ENCODE measurements at places on chromosomes 12 and 14.

GRCh38 chr12:47349137-47350061 is 269.6 kb upstream of the AMIGO2 start:
- no peak for DNase-seq

- DNase-seq = no peak
These were observed 227.9 kb downstream of the DACT1 start for GRCh38 chr14:58865514-58866281.

GRCh38 chr12:118307069-118307954 is 65.4 kb downstream of the TAOK3 start:
- no peak for DNase-seq

- DNase-seq = no peak
These were observed 54.4 kb downstream of the BICD1 start for GRCh38 chr12:32161058-32161457.

GRCh38 chr14:94153750-94154342 is 20.3 kb upstream of the PPP4R4 start:
- no peak for DNase-seq

- no peak for DNase-seq
These were observed 17.5 kb upstream of the GXYLT1 start for GRCh38 chr12:42162193-42162592.

DNA sequence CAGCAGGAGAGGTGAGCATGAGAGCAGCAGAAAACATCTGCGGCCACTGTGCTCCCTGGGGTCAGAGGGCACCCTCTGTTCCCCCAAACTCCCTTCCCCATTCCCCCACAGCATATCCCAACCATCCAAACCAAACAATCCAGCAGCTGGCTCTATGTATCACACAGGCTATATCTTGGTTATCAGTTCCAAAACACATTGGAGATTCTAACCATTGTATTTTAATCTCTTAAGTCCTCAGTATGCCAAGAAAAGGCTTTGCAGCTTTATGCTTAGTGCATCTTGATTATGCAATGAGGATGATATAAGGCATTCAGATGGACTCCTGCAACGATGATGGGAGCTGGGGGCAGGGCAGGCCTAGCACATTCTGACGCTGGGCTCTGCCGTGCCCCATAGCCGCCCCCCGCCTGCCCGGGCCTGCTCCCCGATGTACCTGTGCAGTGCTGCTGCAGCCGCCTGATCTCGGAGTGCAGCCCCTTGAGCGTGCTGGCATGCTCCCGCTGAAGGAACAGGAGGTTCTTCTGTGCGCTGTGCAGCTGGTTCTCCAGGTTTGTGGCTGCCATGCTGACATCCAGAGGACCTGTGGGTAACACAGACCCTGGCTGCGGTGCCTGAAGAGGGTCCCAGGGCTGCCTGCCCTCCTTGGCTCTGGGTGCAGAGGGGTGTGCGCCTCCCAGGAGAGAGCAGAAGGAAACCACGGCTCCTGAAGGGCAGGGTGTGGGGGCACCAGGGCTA is 29.6 kb downstream of the CCDC92 start:
- no peak for DNase-seq

GRCh38 chr14:51070726-51071125 is 24.2 kb downstream of the TRIM9 start:
- no peak for DNase-seq

GRCh38 chr14:59688224-59689170 is 111.9 kb upstream of the CCDC175 start:
- DNase-seq = no peak

DNA sequence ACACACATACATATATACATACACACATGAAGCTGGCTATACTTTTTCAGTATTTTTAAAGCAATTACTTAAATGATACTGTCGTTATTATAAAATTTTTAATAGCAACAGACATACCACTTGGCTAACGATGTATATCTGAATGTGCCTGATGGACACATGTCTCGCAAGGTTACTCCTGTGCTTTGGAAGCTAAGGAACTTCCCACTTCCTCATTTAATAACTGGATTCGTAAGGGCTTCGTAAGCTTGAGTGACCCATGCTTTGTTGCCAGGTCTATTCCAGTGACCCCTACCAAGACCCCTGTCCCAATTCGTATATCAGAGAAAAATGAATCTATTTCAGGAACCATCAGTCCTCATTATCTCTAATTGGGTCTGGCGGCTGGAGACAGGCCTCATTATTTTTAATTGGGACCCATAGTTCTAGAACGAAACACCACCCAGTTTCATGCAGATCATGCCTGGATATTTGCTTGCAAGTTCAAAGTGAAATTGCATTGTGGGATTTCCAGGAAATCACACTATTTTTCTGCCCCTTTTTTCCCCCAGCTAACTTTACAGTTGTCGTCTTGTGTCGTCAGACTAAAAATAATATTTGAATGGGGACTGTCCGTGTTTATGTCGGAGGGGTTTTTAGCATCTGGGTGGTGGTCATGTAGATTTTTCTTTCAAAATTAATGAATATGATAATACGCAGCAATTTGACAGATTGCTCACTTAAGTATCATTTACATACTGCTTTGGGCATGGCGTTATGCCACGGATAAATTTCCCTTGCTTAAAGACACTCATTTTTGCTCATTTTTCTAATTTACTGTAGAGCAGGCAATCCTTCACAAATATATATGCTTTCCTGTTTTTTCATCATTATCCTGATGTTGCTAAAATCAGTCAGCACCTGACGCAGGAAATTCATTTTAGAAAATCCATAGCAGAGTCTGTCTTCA is 17.1 kb upstream of the MYO1H start:
- DNase-seq = no peak

DNA sequence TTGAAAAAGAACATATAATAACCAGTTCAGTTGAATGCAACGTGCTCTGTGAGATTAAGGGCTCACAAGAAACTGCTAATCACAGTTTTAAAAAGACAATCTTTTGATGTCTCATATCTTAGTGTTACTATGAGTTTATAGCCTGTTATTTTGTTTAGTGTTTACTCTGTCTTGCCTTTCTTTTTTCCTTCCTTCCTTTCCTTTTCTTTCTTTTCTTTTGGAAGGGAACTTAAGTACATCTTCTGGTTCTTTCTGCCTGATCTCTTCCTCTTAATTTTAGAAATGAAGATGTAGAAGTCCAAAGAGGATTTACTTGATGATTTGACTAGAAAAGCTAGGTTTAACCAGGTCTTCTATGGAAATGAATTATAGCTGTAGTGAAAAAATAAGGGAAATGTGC is 38.2 kb downstream of the WNK1 start:
- DNase-seq = no peak

GRCh38 chr12:76627346-76628135 is 68.0 kb upstream of the OSBPL8 start:
- no peak for DNase-seq

DNA sequence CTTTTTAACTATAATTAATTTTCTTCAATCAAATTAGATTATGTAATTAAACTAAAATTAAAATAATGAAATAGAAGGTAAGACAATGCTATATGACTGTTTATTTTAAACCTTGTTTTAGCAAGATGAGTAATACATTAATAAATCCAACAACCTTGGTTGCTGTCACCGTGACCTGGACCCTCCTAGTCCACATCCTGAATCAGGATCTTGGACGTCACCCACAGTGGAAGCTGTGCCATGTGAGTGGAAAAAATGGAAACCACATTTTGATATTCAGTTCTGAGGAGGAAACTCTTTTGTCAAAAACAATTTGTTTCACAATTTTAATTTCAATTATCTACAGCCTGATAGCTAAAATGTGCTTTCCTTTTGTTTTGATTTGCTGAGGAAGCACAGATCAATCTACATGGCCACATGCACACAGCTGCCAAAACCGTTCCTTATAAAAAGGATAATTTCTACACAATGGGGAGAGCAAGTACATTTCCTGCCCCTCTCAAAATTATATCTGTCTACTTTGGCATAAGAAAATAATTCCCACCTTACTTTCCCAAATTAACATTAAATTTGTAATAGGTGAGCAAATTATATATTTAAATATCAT is 255.5 kb downstream of the RASSF9 start:
- no peak for DNase-seq

- no peak for DNase-seq
These were observed 13.2 kb downstream of the KCNH3 start for GRCh38 chr12:49552014-49552413.

DNA sequence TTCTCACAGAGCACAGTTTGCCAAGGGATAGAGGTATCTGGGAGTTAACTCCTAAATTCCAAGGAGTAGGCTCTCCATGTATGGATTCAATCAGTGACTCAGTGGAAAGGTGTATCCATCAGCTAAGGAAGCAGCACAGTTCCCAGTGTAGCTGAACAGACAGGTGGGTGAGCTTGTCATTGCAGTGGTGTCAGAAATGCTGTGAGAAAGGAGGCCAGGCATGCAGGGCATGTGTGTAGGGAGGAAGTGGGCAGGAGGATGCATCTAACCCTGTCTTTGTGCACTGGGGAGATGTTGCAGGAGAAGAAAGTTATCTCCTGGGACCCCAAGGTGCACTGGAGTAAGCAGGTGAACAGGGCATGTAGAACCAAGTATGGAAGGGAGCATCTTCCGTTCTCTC is 539.0 kb downstream of the VRK1 start:
- no peak for DNase-seq

DNA sequence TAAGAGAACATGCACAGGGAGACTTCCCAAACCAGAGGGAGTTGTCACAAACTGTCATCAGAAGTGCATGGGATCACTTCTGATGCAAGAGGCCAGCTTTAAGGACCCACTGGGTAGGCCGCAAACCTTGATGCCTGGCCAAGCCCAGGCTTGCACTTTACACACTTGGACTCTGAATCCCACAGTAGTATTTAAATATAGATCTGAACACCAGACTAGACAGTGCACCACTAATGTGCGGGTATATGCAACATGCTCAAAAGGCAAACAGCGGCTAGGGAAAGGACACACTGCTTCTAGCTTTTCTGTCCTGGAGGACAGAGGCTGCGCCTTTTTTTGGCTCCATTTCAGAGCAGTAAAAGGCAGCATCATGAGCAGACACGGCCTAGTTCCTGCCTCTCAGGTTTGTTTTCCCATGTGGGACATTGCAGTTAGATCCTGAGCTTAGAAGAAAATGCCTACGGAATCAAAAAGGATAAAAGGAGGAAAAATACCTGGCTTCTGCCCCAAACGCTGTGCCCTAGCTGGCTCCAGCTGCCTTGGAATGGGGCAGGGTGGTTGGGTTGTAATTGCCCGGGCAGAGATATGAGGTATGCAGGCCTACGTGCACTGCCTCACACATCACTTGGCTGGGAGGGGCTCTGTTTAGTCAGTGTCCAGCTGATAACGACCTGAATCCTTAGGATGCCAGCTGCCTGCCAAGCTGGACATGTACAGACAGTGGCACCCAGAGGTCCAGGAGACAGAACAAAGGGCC is 84.5 kb upstream of the EGLN3 start:
- no peak for DNase-seq

DNA sequence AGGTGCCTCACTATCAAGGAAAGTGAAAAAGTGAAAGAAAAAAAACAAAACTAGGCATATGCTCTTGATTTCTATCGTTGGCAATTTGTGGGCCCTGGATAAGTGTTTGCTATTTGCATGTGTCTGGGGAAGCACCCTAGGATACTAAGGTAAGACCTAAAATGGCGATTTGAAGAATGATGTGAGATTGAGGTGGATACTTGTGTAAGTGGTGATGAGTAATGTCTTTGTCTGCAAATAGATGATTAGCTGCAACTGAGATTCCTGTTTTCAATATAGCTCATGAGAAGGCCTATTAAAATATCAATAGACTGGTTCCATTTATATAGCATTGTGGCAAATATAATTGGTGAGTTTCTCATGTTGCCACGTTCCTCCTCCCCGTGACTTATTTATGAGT is 261.7 kb downstream of the NEDD1 start:
- no peak for DNase-seq

- no peak for DNase-seq
These were observed 162.1 kb downstream of the TMTC2 start for GRCh38 chr12:82848845-82849244.

- no peak for DNase-seq
These were observed 152.7 kb downstream of the SRGAP1 start for GRCh38 chr12:63997198-63997597.

- DNase-seq = no peak
These were observed 316.2 kb downstream of the NPAS3 start for GRCh38 chr14:33254861-33255395.

DNA sequence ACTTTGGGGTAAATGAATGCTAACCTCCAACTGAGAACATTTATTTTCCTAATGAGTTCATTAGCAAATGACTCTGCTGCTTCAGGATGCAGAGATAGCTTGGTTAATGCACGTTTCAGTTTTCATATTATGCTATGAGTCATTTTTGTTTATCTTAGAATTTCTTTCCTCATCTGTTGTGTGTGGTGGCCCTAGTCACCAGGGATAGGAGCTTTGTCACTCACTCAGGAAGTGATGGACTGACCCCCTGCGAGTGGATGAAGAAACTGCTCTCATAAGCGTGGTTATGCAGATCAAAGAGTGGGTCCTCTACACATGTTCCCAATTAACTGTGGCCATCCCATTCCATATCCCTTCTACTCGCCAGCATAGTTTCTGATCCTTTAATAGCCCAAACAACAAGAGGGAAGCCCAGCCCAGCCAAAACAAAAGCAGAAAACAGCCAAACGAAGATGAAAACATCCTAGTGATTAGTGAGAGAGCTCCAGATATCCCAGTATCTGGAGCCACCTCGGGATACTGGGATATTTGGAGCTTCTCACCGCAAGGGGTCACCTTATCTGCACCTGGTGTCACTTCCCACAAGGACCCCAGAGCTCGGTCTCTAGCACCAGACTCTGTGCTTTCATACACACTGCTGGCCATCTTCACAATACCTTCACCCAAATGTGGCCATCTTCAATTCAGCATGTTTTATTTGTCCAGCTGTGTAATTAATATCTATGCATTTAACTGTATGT is 8.6 kb downstream of the TC2N start:
- no peak for DNase-seq

DNA sequence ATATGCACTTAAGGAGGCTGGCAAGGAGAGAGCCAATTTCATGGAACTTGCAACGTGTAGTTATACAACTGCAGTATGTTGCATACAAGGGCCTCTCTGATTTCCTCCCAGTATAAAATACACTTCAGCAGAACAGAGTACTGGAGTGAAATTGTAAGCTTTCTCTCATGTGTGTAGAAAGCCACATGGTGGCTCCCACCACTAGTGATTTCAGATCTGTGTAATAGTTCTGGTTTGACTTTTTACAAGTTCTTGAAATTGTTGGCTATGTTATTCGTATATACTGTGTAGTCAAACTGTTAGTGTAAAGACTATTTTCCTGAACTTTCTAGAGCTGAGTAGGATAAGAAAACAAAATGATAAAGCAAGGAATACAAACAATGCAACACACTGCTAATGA is 16.4 kb upstream of the LMO3 start:
- DNase-seq = no peak

- DNase-seq = no peak
These were observed 105.9 kb upstream of the LHX5 start for GRCh38 chr12:113577464-113578129.

GRCh38 chr12:132158677-132159554 is 14.7 kb downstream of the NOC4L start:
- no peak for DNase-seq

DNA sequence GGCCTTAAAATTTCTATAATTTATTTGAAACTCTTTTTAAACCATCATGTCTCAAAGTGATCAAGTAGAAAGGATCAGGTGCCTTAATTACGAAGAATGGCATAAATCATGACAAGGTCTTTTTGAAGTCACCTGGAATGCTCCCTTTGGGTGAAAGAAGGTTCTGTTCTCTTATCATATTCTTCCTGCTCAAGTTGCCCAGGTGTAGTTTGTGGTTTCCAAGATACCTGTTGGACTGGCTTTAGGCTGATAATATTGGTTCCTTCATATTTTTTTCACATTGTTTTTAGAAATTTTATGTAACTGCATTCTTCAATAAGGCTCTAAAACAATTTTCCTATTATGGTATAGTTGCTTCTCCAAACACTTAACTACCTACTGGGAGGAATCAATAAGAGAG is 29.2 kb downstream of the RASSF3 start:
- DNase-seq = no peak
